ENCODE measurements at places on chromosomes 1 and 21.

DNA sequence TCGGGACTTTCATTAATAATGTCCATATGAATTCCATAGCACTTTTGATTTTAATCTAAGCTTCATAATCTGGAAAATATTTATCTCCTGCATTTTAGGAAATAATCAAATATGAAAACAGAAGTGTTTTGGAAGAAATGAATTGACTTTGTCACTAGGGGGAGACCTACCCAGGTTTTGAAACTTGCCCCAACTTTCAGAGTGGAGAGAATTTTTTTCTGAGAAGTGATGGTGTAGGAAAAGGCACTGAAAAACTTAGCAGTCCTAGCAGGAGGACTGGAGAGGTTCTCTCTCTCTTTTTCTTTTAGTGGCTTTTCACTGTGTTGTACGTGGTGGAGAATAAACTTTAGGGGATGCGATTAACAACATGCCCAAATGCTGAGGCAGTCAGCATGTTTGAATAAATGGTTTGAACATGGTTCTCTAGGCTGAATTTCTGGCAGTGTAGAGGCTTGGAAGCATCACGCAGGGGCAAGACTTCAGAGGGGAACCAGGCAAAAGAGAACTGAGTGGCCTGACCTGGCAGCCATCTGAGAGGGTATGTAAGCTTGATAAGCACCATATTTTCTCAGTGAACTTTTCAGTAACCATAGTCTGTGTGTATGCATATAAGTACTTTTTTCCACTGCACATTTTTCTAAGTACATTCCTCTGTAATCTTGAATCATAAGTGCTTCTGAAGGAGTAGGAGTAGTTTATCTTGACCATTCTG is 68.3 kb upstream of the NEK7 start:
- DNase-seq = peak; percentile 79

DNA sequence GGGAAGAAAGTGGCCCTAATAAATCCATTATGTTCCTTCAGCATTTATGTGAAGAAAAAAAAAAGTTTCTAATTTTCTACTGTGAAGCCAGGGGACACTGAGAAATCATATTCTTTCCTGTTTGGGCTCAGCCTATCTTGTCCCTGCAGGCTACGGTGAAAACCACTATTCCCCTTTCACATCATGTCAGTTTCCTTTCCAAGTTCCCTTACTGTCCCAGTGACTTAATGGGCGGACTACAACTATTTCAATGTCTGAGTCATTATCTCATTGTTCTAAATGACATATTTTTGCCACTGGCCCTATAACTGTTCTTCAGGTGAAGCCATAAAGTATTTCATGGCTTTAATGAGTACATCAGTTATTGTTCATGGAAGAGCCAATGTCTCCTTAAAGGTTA is 71.3 kb upstream of the BEND5 start:
- no peak for DNase-seq

DNA sequence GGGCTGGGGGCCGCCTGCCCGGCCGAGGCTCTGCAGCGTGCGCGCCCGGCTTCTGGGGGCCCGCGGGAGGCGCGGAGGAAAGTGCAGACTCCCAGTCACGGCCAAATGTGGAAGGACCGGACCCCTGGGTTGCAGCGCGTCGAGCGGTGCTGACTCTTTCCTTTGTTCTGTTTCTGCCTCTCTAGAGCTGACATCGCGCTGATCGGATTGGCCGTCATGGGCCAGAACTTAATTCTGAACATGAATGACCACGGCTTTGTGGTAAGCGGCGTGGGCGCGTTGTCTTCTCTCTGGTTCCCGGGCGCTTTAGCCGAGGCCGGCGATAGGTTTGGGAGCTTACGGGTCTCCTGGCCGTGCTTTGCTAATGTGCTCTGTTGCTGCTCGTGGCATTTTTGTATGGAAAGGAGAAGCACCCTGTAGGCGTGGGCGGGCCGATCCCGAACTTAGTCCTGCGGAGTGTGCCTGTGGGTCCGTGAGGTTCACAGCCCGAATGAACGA is 629 bp downstream of the PGD start:
- peak; percentile 39 for DNase-seq

DNA sequence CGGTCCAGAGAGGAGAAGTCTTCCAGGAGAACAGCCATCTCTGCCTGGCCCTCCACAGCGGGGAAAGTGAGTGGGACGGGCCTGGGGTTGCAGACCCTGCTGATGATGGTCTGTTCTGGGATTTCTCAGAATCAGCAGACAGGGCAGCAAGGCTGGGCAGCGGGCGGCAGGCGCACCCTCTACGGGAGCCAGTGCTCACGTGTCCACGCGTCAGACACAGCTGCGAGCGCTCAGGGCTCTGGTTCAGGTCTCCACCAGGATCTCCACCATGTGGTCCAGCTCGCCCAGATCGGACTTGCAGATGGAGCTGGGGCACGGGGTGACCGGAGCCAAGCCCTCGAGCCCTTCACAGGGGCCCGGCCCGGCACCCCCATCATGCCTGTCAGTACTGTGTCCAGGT is 5.5 kb downstream of the CLCA4 start:
- no peak for DNase-seq

- no peak for DNase-seq
Observed at GRCh38 chr1:210841926-210842625, 291.9 kb downstream of the KCNH1 start.

DNA sequence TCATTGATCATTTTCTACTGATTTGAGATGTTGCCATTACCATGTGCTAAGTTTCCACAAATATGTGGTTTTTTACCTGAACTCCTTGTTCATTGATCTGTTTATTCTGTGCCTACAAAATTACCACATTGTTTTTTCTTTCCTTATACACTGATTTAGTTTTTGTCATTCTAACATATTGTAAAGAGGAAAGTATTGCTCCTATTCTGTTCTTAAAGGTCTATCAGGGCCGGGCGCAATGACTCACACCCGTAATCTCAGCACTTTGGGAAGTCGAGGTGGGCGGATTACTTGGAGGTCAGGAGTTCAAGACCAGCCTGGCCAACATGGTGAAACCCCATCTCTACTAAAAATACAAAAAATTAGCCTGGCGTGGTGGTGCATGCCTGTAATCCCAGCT is 75.1 kb downstream of the CAMTA1 start:
- DNase-seq = peak; percentile 77
